ENCODE measurements at places on chromosomes 6 and 20.

DNA sequence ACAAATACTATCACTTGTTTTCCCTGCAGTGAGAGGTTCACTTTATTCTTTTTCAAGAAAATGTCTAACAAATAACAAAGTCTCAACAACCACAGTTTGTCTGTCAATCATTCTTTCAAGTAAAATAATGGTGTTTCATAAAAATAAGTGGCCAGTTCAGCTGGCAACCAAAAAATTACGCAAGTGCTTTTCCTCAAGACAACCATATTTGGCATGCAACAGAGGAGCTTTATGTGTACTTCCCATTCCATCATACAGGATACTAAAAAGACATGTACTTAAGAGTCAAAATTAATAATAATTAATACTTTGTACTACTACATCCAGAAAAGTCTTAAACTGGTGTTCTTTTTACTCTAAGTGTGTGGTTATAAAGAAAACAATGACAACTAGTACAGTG lies 34.6 kb downstream of the ATG5 start:
- no peak for DNase-seq

- no peak for DNase-seq
Observed at GRCh38 chr6:57298741-57299140, 18.7 kb upstream of the PRIM2 start.

- DNase-seq = no peak
Observed at GRCh38 chr20:45408646-45409213, 641 bp downstream of the DBNDD2 start.

DNA sequence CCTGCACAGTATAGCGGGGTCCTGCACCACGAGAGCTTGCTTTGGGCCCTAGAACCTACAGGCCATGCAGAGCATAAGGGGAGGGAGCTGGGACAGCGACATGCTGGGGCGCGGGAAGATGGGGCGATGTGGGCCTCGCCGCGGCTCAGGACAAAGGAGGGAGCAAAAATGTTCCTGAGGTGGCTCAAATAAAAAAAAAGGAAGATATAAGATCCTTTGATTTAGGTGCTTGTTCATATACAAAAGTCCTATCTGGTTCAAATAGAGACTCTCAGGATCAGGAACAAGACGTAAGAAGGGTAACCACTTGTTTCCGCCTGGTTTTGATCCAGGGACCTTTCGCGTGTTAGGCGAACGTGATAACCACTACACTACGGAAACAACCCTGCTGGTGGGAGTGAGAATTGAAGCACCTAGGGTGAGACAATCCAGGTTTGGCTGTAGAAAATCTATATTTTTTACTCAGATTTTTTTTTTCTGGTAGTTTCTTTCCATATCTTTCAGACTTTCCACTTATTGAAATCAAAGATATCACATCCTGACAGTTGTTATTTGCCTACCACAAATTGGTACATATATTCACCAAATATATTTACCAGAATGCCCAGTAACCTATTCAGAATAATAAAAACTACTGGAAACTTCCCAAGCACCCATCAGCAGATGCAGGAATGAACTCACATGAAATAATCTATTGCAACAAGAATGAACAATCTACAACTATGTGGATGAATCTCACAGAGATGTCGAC lies 177.9 kb upstream of the ZNF184 start:
- no peak for DNase-seq

DNA sequence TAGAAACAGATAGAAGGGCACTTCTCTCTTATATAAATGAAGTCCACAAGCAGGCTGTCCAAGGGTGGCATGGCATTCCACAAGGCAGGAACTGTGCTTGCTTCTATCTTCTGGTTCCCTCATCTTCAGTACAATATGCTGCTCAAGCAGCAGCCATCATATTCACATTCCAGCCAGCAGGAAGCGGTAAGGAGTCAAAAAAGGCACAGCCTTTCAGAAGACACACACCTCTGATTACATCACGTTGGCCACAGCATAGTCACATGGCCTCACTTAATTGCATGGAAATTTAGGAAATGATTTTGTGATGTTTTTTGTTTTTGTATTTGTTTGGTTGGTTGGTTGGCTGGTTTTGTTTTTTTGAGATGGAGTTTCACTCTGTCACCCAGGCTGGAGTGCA lies 19.0 kb downstream of the REM1 start:
- DNase-seq = no peak

GRCh38 chr6:81731814-81732213 lies 20.7 kb downstream of the TENT5A start:
- DNase-seq = no peak

- no peak for DNase-seq
Observed at GRCh38 chr20:17676942-17677341, 5.1 kb downstream of the RRBP1 start.

- DNase-seq = no peak
Observed at GRCh38 chr6:104887350-104887749, 27.6 kb upstream of the HACE1 start.

DNA sequence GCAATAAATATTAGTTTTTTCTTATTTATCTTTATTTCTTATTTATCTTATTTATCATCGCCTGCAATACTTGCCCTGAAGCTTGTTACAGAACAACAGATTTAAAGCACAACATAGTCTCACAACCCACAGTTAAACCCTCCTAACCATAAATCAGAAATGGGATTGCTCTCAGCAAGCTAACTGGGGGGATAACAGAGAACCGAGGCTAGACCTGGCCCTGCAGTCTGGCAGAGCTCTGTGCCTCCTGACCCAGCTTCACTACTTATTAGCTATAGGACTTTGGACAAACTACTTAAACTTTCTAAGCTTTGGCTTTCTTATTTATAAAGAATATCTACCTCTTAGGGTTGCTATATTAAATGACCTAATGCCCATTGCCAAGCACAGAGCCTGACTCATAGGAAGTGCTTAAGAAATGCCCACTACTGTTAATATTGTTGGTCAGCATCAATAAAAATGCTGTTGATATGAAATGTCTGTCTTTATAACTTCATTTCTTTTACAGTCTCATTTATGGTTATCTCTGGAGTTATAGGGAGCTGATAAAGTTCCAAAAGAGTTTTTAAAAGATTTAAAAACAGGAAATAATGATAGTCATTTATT lies 87.9 kb upstream of the BEND6 start:
- no peak for DNase-seq

DNA sequence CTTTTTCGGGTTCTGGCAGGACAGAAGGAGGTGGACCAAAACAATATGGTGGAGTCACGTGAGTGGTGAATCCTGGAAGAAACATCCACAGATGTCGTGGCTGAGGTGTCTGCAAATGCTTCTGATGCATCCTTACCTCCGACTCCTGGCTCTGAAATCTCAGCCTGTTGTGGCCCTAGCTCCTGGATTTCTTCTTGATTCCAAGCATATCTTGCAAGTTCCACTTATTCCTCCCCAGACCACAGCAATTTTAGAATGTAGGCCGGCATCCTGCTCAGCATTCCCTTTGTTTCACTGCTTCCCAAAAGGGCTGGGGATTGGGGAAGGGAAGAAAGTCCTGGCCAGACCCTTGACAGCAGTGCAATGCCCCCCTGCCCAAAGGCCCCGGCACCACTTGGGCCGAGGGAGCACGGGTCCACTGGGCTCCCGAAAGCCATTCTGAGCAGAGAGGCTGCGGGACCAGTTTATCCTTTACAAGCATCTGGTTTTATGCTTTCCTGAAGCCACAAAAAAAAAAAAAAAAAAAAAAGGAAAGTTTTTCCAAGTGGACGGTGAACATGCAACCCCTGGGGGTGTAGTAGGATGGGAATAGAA lies 200.9 kb upstream of the RNF24 start:
- no peak for DNase-seq

- no peak for DNase-seq
Observed at GRCh38 chr6:150352321-150353296, 16.2 kb upstream of the IYD start.

DNA sequence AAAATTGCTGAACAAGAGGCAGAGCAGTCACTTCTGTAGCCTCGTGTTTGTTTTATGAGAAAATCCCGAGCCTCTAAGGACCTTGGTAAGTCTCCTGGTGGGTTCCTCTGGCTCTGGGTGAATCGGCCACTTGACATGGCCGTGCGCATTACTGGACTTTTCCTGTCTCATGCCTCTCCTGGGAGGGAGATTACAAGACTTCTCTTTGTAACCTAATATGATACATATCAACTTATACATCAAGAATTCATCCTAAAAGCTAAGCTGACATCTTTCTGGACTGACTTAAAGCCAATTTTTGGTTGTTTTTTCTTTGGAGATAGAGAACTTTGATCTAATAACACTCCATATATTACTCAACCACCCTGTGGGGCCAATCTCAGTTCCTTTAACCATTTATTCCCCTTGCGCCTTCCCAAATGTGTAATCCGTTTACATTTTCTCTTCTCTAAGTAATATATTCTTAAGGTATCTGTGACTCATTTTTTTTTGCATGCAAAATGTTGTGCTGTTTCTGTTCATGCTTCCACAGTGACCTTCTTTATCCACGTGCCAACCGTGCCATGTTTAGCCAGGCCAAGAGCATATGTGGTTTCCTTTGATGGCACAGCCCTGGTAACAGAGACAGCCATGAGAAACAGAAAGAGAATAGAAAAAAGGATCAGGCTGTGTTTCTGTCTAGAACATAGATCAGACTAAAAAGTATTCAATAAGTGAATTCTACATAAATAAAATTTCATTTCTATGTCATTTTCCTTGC lies 47.5 kb upstream of the JAG1 start:
- no peak for DNase-seq

DNA sequence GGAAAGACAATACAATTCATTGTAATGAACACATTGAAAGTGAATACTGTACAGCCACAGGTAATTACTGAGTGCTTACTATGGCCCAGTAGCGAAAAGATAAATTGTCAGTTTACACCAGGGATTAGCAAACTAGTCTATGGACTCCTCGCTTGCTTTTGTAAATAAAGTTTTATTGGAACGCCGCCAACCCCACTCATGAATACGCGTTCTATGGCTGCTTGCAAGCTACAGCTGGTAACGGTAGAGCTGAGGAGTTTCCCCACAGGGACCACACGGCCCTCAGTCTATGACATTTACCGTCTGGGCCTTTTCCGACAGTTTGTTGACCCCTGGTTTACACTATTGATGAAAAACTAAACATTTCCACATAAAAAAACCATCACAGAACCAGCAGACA lies 24.2 kb downstream of the LAMA5 start:
- DNase-seq = no peak
